ENCODE measurements at places on chromosomes 2 and 18.

DNA sequence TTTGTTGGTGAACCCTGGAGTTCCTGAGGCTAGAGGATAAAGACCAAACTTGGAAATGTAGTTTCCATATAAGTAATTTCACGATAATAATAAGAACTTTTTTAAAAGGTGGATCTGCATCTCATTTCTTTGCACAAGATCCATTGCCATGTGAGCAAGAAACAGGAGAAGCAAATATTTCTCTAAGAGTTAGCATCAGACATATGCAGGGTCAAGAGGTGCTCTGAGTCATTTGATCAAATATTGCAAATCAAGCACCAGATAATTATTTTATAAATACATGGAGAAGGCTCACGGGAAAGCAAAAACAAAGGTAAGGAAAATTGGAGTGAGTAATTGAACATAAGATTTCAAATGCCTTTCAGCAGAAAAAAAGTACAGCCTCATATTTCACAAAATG lies 118.0 kb downstream of the DTNA start:
- no peak overlapping the region for H3K4me3 ChIP-seq
- no peak for DNase-seq
- H3K27ac ChIP-seq: no peak overlapping the region

- no peak overlapping the region for H3K4me3 ChIP-seq
- H3K27me3 ChIP-seq: peaks cover 22% of the 10 kb centered on the region
- no peaks in the 10 kb centered on the region for H3K36me3 ChIP-seq
- DNase-seq: no peak
Measured at GRCh38 chr18:76708071-76708721, 114.2 kb upstream of the ZNF236 start.

DNA sequence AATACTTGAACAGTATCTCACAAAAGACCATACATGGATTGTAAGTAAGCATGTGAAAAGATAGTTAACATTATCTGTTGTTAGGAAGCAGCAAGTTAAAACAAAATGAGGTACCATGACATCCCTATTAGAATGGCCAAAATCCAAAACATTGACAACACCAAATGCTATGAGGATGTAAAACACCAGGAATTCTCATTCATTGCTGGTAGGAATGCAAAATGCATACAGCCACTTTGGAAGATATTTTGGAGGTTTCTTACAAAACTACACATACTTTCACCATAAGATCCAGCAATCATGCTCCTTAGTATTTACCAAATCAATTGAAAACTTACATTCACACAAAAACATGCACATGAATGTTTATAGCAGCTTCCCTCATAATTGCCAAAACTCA lies 30.9 kb upstream of the ICOS start:
- no peak overlapping the region for H3K4me3 ChIP-seq
- no peak overlapping the region for H3K27ac ChIP-seq

GRCh38 chr2:202376460-202377206 lies 506 bp downstream of the BMPR2 start:
- H3K4me3 ChIP-seq: peak overlapping the region; percentile 73
- H3K36me3 ChIP-seq: peaks cover 46% of the 10 kb centered on the region
- peak overlapping the region; percentile 84 for H3K27ac ChIP-seq
- peak; percentile 51 for DNase-seq

DNA sequence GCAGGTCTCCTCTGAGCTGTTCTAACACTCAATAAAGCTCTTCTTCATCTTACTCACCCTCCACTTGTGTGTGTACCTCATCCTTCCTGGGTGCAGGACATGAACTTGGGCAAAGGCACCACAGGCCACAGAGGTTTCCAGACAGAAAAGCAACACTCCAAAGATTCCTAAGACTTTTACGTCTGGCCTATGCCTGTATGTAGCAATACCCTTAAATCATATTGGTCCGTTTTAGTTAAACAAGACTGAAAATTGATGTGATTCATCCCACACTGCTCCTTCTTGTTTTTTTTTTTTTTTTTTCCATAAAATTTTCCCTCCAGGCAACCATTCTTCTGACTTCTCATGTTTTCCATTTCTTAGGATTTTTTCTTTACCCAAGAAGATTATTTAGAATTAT lies 404.3 kb downstream of the PID1 start:
- H3K27ac ChIP-seq: no peak overlapping the region
- DNase-seq: no peak
- H3K4me3 ChIP-seq: no peak overlapping the region
- H3K36me3 ChIP-seq: no peaks in the 10 kb centered on the region
- no peaks in the 10 kb centered on the region for H3K4me1 ChIP-seq

DNA sequence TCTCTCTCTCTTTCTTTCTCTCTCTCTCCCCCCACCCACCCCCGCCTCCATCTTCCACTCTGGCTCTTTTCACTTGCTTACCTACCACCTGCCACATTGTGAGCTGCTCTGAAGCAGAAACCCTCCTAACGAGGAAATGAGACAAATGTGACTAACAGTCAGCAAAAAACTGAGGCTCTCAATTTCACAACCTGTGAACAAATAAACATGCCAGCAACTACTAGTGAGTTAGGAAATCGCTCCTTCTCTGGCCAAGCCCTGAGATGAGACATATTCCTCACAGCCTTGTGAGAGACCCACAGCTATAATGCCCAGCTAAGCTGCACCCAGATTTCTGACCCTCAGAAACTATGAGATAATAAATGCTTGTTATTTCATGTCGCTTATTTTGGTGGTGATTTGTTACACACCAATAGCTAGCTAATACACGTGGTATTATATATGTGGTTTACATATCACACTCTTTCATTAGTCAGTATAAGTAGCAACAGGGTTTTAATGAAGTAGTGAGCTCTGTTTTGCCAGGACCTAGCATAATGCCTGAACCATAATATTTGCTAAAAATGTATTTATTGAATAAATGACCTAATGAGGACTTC lies 8.4 kb upstream of the ZNF521 start:
- no peak for DNase-seq
- H3K27me3 ChIP-seq: peaks cover 63% of the 10 kb centered on the region
- H3K4me1 ChIP-seq: no peaks in the 10 kb centered on the region
- H3K27ac ChIP-seq: no peak overlapping the region
- H3K36me3 ChIP-seq: no peaks in the 10 kb centered on the region

- H3K36me3 ChIP-seq: no peaks in the 10 kb centered on the region
- peaks cover 24% of the 10 kb centered on the region for H3K4me1 ChIP-seq
- DNase-seq: no peak
- H3K27ac ChIP-seq: peak overlapping the region; percentile 42
- no peaks in the 10 kb centered on the region for H3K27me3 ChIP-seq
Measured at GRCh38 chr2:195029804-195030654, 627.0 kb upstream of the SLC39A10 start.

DNA sequence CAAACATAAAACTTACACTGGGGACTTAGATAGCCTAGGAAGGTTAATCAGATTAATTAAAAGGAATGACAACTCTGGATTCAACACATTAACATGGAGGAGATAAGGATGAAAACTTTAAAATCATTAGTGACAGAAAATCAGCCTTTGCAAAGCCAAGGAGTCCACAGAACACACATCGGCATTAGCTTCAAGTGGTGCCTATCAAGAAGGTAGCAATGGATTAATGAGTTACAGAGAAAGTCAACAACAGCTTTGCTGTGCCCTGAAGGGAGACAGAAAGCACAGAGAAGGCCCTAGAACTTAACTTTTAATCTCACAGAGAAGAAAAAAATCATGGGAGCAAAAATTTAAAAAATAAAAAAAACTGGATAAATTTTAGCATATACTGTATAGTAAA lies 88.6 kb downstream of the KCNH7 start:
- H3K4me1 ChIP-seq: peaks cover 15% of the 10 kb centered on the region
- no peaks in the 10 kb centered on the region for H3K36me3 ChIP-seq

DNA sequence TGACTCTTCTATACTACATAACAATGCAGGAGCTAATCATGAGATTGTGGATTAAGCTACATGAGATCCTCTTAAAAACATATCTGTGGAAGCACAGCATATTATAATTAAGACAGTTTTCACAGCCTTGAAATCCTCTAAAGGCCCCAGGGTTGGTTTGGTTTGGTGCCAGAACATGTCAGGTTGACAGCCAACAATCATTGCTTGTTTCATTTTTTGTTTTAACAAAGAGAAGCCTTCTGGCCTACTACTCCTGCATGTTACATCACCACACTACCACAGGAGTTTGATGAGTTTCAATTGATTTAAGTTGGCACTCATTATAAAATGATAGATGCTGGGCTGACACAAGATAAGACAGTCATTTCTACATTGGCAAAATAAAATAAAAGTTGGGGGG lies 255.9 kb upstream of the ERBB4 start:
- no peak overlapping the region for H3K27ac ChIP-seq
- no peak for DNase-seq
- no peaks in the 10 kb centered on the region for H3K4me1 ChIP-seq
- no peaks in the 10 kb centered on the region for H3K36me3 ChIP-seq

DNA sequence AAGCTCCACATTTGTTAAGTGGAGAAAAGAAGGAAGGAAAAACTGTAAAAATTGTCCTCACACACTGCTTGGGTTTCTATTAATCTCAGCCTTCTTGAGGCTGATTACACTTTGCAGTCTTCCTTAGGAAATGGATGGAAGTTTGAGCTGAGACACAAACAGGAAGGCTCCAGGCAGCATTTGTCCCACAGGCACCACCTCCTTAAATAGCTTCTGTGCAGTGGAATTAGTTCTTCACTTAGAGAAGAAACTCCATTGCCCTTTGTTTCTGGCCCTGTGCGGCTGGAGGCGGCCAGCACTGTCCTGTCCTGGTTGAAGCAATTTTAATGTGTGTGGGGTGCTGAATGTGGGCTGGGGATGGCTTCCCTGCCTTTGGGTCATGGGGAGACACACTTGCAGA lies 44.3 kb downstream of the ARHGAP28 start:
- H3K27ac ChIP-seq: no peak overlapping the region
- H3K4me1 ChIP-seq: no peaks in the 10 kb centered on the region
- H3K36me3 ChIP-seq: no peaks in the 10 kb centered on the region
- H3K4me3 ChIP-seq: no peak overlapping the region
- H3K27me3 ChIP-seq: peaks cover 52% of the 10 kb centered on the region

DNA sequence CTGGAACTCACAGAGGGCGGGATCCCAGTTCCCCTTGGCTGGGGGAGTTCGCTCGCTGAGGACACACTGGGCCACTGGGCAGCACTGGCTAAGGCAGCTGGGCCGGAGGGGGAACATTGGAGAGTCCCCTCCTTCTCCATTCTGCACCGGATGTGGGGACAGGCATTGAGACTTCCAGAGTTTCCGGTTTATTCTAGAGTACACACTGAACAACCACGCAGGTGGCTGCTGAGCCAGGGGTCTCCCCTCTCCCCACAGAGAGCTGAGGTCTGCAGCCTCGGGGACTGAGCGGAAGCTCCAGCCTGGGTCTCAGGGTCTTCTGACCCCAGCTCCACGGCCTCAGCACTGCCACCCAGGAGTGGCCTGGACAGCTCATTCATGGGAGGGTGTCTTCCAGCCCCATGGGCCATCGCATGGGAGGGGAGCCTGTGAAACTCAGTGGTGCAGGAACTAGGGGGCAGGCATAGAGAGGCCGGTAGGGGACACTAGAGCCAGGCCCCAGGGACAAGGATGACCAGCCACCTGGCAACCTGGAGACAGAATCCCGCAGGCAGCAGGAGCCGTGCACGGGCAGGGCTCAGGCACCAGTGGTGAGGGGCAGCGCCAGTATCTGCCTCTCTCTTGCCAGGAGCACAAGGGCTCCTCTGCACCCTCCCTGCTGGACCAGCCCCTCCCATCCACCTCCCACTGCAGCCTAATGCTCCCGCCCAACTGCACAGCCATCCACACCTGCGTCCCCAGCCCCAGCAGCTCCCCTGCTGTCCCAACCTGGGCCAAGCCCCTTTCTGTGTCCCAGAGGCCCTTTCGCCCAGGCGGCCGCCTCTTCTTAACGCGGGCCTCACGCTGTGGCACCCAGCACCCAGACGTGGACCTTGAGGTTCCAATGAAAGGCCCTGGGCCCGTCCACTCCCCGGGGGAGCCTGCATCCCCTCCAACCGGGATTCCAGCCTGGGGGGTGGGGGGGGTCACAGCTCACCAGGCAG lies 45.1 kb upstream of the GPC1 start:
- no peak overlapping the region for H3K4me3 ChIP-seq
- H3K36me3 ChIP-seq: no peaks in the 10 kb centered on the region
- no peaks in the 10 kb centered on the region for H3K27me3 ChIP-seq
- no peak overlapping the region for H3K27ac ChIP-seq
- H3K4me1 ChIP-seq: peaks cover 8% of the 10 kb centered on the region
- no peak for DNase-seq

DNA sequence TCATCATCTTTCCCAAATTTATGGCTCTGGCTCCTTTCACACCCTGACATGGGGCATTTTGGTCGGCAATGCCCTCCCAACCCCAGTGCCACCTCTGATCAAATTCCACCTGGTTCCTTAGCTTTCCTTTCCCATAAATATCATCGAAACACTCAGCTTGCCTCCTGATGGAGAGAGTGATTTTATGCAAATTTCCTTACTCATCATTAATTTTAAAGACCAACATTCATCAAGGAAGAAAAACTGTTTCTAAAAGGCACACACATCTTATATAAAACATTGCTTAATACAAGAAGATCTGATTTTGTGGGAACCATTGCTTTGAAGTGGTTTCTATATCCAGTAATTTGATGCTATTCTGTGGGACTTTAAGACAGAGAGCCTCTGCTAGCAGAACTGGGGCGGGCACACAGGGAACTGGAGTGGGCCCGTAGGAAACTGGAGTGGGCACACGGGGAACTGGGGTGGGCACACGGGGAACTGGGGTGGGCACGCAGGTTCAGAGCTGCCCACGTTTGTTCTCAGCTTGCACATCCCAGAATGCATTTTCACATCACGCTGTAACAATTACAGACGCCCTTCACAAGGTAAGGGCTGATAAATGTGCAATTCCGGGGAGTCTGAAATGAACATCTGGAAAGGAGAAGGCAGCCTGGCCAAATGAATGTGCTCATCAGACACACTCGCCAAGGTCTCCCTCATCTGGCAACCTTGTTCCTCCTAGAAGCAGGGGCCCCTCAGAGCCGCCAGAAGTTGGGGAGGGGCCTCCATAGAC lies 174.2 kb downstream of the RTP5 start:
- no peak for DNase-seq
- H3K27me3 ChIP-seq: peaks cover 29% of the 10 kb centered on the region
- peaks cover 6% of the 10 kb centered on the region for H3K36me3 ChIP-seq
- peaks cover 8% of the 10 kb centered on the region for H3K4me1 ChIP-seq
- no peak overlapping the region for H3K27ac ChIP-seq

DNA sequence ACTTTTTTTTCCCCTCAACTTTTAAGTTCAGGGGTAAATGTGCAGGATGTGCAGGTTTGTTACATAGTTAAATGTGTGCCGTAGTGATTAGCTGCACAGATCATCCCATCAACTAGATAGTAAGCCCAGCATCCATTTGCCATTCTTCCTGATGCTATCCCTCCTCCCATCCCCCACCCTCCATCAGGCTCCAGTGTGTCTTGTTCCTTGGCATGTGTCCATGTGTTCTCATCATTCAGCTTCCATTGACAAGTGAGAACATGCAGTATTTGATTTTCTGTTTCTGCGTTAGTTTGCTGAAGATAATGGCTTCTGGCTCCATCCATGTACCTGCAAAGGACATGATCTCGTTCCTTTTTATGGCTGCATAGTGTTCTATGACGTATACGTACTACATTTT lies 47.2 kb upstream of the STON1 start:
- no peak overlapping the region for H3K4me3 ChIP-seq
- H3K36me3 ChIP-seq: peaks cover 16% of the 10 kb centered on the region
- peaks cover 12% of the 10 kb centered on the region for H3K4me1 ChIP-seq
- no peak for DNase-seq
- no peak overlapping the region for H3K27ac ChIP-seq

- no peaks in the 10 kb centered on the region for H3K36me3 ChIP-seq
- no peaks in the 10 kb centered on the region for H3K27me3 ChIP-seq
- peak; percentile 3 for DNase-seq
- no peaks in the 10 kb centered on the region for H3K4me1 ChIP-seq
Measured at GRCh38 chr2:120134263-120134662, 88.9 kb downstream of the TMEM185B start.

- H3K36me3 ChIP-seq: no peaks in the 10 kb centered on the region
- H3K27ac ChIP-seq: no peak overlapping the region
- no peak overlapping the region for H3K4me3 ChIP-seq
- H3K4me1 ChIP-seq: no peaks in the 10 kb centered on the region
- H3K27me3 ChIP-seq: no peaks in the 10 kb centered on the region
Measured at GRCh38 chr2:77633601-77634000, 111.4 kb upstream of the LRRTM4 start.

All from Calu3 (cell line).